Activated CD8-positive, alpha-beta memory T cell treated with anti-CD3 and anti-CD28 coated beads, Interleukin-2, amount 50 U/mL, for 4 hours (primary cell): ENCODE measurements at places on chromosomes 12 and 14.

DNA sequence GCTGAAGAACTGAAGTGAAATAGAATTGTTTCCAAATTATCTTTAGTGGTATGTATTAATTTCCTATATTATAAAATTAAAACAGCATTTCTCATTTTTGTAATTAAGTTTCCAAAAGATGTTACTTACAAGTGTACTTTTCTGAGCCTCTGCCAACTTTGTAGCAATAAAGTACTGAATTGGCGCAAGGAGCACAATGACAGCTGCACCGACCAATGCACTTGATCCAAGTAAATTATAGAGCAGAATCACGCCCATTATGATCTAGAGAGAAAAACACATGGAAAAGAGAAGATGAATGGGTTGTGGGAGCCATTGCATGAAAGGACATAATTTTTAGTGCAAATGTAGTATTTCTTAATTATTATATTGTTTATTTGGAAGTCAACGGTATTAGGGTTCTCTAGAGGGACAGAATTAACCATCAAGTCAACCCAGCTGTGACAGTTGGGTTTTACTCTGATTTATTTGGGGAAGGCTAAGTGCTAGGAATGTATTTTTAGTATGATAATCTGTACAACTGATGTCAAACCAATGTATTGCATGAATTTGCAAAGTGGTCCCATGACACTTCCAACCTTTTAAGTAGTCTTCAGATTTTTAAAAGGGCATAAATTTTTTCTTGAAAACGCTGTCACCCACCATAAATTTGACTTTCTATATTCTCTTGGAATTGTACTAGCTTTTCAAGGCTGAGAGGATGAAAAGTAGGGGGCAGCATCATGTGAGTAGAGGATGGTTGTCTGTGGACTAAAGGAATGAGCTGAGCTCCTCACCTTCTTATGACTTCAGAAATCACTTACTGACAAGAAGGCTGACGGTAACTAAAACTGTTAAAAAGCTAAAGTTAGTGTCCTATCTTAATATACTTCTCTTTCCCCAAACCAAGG lies 33.0 kb downstream of the ABCC9 start:
- DNase-seq: no peak

GRCh38 chr14:57205938-57206337 lies 62.8 kb downstream of the EXOC5 start:
- DNase-seq: no peak

DNA sequence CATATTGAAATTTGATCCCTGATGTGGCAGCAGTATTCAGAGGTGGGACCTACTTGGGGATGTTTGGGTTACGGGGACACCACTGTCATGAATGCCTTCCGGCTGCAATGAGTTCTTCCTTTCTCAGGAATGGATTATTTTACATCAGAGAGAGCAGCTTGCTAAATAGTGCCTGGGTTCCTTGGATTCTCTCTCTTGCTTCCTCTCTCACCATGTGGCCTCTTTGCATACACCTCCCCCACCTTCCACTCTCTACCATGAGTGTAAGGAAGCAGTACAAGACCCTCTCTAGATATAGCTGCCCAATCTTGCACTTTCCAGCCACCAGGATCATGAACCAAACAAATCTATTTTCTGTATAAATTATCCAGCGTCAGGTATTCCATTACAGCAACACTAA lies 15.4 kb upstream of the SCAF11 start:
- DNase-seq: no peak

GRCh38 chr12:87376722-87377121 lies 652.5 kb downstream of the C12orf50 start:
- DNase-seq: no peak

DNA sequence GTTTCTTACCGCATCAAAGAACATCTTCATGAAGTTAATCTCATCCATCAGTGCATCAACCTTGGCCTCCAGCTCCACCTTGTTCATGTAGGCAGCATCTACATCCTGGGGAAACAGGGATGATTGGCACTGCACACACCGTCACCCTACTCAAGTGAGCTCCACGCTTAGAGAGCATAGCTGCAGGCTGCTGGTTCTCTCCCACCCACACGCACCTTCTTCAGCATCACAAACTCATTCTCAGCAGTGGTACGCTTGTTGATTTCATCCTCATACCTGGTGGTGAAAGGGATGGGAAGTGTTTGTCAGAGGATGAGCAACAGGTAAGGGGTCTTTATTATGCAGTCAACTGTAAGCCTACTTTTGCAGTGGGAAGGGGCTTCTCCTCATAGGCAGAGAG lies 2.3 kb downstream of the KRT5 start:
- no peak for DNase-seq

- no peak for DNase-seq
Measured at GRCh38 chr12:32777691-32778175, 22.0 kb upstream of the YARS2 start.

DNA sequence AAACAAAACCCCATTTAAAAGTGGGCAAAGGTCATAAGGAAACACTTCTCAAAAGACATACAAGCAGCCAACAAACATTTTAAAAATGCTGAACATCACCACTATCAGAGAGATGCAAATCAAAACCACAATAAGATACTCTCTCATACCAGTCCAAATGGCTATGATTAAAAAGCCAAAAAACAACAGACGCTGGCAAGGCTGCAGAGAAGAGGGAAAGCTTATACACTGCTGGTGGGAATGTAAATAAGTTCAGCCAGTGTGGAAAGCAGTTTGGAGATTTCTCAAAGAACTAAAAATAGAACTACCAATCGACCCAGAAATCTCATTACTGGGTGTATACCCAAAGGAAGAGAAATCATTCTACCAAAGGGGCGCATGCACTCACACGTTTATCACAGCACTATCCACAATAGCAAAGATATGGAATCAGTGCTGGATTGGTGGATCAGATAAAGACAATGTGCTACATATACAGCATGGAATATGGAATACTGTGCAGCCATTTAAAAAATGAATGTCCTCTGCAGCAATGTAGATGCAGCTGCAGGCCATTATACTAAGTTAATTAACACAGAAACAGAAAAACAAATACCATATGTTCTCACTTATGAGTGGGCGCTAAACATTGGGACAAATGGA lies 102.1 kb upstream of the DAAM1 start:
- DNase-seq: no peak

GRCh38 chr14:75434138-75434889 lies 6.5 kb downstream of the JDP2 start:
- no peak for DNase-seq

GRCh38 chr12:7605900-7606465 lies 59.7 kb downstream of the APOBEC1 start:
- no peak for DNase-seq

DNA sequence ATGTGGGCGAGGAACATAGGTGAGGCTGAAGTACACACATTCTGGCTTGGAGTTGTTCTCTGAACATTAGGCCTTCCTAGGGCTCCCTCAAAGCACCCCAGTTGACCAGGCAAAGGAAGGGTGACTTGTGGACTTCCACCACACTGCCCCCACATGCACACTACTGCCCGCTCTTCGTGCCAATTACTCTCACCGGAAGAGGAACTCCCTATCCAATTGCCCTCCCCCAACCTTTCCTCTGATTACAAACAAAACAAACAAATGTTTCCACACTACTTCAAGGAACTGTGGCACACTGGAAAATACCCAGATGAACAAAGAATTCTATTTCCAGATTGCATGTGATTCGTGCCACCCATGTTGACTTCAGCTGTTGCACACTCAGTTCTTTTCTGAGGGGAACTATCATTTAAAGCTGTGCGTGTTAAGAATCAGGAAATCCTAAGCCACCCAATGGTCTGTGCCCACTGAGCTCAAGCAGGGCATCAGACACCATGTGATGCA lies 139.3 kb downstream of the SSPN start:
- no peak for DNase-seq

- no peak for DNase-seq
Measured at GRCh38 chr14:98937712-98938505, 334.1 kb downstream of the BCL11B start.

- DNase-seq: no peak
Measured at GRCh38 chr12:55995366-55995765, 1.7 kb upstream of the SUOX start.

GRCh38 chr14:69321601-69322330 lies 61.8 kb downstream of the GALNT16 start:
- DNase-seq: no peak

- DNase-seq: no peak
Measured at GRCh38 chr12:94173660-94174265, 25.4 kb downstream of the PLXNC1 start.

DNA sequence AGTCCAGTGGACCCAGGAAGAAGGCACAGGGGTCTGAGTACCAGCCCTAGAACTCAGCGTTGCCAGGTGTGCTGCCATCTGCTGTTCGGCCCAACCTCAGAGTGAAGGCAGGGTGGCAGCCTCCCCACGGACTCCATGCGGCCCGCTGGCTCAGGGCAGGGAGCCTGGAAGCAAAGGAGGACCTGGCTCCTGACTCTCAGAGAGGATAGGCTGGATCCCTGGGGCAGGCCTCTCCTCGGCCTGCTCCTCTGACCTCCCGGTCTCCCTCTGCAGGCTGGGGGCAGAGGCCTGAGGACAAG lies 10.1 kb downstream of the MCRS1 start:
- DNase-seq: no peak

DNA sequence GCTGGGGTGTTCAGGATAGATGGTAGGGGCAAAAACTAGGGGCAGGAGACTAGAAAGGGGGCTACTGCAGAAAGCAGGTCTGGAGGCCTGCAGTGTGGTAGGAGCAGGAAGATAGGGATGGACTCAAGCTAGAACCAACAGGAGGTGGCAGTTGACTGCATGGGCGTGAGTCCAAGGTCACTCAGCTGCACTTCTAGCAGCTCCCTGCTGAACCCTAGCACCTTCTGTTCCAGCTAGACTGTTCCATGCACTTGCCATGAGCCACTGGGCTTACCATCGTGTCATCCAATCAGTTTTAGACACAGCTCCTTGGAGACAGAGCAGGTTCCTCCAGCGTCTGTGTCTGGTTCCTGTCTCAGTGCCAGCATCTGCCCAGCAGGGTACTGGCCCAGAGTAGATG lies 11.3 kb upstream of the KRT8 start:
- no peak for DNase-seq

DNA sequence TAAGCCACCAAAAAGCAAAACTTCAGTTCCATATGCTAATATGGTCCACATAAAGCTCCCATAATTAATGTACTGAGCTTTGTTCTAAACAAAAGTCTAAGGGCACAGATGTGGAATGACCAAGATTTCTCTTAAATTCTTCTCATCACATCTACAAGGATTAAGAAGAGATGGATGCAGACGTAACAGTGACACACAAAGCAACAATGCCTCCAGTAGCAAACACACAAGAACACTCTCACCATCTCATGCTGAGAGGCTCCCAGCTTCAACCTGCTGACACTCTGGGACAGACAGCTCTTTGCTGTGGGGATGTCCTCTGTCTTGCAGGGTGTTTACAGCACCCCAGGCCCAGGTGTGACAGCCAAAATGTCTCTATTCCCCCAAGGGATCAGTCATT lies 48.2 kb downstream of the SETD3 start:
- no peak for DNase-seq

DNA sequence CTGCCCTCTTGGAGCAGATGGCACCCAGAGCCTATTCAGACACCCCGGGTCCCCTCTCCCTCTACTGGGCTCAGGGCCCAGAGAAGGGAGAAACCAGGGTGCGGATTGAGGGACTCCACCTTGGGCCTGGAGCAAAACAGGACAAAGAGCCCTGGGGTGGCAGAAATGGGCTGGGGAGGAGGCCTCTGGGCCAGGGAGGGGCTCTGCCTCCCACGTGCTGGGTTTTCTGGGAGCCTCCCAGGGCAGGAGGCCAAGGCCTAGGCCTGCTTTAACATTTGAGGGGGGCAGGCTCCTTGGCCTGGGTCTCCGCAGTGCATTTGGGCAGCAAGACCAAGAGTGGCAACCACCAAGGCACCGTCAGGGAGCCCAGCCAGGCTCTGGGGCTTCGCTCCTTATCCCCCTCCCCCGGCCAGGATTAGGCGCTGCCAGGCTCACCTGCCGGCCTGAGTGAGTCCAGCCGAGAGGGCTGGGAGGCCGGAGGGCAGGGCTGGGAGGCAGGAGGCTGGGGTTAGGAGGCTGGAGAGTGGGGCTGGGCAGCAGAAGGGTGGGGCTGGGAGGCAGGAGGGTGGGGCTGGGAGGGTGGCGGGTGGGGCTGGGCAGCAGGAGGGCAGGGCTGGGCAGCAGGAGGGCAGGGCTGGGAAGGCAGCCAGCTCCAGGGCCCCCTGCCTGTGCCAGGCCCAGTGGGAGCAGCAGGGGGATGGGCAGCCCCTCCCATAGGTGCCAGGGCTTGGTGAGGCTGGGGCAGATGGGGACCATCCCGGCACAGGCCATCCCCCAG lies 101.8 kb upstream of the EIF5 start:
- DNase-seq: no peak

DNA sequence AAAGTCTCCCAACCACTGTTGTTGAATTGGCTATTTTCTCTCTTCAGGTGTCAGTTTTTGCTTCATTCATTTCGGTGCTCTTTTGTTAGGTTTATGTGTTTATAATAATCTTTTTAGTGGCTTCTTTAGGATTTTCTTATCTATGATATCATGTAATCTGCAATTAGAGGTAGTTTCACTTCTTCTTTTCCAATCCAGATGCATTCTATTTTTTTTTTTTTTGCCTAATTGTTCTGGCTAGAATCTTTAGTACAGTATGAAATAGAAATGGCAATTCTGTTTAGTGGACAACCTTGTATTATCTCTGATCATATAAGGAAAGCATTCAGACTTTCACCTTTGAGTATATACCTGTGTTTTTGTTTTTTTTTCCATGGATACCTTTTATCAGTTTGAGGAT lies 17.4 kb downstream of the CNOT2 start:
- no peak for DNase-seq

GRCh38 chr14:97723819-97724218 lies 926.6 kb downstream of the VRK1 start:
- no peak for DNase-seq

DNA sequence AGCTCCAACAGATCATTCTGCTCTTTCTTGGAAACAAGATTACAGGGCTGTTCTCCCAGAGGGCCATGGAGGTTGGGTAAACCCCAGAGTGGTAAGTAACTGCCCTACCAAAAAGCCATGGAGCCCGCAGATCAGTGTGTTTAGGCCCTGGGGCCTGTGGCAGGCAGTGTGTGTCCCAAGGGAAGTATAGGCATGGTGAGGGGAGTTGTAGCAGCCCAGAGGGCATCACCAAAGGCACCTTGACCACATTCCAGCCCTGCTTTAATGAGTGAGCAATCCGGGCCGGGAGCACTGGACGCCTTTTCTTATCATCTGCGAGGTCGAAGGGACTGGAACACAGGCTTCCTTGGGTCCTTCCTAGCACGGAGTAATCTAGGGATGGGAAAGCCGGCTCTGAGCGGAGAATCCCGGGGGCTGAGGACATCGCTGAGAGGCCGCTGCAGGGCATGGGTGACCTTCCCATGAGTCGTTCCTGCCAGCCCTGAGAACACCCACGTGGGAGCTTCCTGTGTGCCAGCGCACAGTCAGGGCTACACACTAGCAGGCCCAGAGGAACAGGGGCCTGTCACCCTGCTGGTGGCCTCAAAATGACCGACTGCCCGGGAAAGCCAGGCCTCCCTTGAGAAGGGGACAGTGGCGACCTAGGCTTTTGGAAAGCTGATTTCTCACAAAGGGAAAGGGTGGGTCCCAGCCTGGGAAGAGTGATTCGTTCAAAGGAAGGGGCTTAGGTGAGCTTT lies 91.3 kb downstream of the NINJ2 start:
- DNase-seq: no peak

- peak; percentile 48 for DNase-seq
Measured at GRCh38 chr12:47819138-47819895, 386 bp downstream of the HDAC7 start.
